Nephron progenitor cell (in vitro differentiated cells): ENCODE measurements at places on chromosomes 11 and 22.

- DNase-seq: no peak
These were observed 11.3 kb upstream of the BACE1-AS start for GRCh38 chr11:117279711-117280376.

DNA sequence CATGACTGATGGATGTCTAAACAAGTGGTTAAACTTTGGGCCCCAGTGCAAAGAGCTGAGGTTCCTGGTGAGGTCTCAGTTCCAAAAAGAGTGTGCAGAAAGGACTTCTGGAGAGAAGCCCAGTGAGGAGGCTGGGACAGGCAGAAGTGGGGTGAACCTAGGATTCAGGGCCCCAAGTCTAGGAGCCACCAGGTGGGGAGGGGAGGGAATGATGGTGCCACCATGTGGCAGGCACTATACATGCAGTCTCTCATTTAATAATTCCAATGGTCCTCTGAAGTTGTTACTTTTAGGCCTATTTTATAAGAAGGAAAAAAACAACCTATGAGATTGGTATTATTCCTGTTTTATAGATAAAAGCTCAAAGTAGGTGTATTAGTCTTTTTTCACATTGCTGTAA, 102.0 kb downstream of the INSC start:
- DNase-seq: no peak

DNA sequence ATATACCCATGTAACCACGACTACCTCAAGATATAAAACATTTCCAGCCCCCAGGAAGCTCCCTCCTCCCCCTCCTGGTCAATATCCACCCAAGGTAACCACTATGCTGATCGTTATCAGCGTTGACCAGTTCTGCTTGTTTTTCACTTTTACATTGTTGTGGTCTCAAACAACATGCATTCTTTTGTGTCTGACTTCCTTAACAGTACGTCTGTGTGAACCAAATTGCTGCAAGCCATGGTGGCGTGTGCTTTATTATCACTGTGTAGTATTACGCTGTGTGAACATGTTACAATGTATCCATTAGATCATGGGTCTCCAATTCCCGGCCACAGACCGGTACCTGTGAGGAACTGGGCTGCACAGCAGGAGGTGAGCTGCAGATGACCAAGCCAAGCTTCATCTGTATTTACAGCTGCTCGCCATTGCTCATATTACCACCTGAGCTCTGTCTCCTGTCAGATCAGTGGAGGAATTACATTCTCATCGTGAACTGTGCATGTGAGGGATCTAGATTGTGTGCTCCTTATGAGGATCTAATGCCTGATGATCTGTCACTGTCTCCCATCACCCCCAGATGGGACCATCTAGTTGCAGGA, 15.5 kb upstream of the GRK3 start:
- no peak for DNase-seq

- no peak for DNase-seq
These were observed 27.9 kb downstream of the INCENP start for GRCh38 chr11:62151737-62152102.

- peak; percentile 44 for DNase-seq
These were observed 12.2 kb downstream of the LSP1 start for GRCh38 chr11:1864831-1865665.

DNA sequence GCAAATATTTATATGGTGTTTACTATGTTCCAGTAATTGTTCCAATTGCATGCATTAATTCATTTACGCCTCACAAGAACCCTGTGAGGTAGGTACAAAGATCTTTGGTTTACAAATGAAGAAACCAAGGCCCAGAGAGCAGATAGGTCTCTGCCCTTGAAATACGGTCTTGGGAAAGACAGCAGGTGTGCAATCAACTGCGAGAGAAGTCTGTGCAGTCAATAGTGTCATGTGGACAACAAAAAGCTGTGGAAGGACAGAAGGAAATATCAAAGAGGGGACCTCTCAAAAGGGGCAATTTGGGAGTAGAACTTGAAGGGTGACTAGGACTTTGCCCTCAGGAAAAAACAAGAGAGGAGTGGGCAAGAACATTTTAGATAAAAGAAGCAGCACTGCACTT, 8.9 kb downstream of the CNTF start:
- DNase-seq: no peak

GRCh38 chr11:114416441-114416961, 16.0 kb downstream of the RBM7 start:
- DNase-seq: no peak

- no peak for DNase-seq
These were observed 2.6 kb downstream of the CD44 start for GRCh38 chr11:35141571-35141971.

DNA sequence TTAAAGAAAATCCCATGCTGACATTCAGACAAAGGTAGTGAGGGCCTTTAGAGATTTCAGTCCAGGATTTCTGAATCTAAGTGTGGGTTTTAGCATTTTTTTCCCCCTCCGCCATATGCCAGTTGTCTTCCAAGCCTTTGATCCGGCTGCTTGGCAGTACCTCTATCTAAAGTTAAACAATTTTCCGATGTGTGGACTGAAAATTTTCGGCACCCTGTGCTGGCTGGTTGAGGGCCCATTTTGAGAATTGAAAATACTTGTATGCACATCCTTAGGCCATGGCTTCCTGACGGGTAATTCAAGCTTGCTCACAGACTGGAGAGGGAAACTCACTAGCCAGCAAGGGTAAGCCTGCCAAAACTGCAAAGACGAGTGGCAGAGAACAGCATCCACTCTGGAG, 131.9 kb upstream of the NARS2 start:
- no peak for DNase-seq
